HuH-7 (cell line): ENCODE measurements at places on chromosomes 11 and 22.

DNA sequence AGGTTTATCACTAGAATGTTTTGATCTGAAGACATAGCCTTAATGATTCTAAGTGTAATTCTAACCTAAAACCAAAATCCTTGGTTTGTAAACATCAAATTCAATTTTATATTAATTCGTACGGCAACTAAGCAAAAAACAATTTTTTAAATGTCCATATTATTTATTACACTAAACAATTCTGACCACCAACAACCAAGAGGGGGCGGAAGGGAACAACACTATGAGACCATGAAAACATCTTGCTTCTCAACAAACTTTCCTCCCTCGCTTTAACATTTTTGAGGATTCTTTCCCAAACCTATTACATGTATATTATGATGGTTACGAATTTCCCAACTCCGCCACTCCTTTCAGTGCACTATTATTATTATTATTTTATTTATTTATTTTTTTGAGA lies 6.5 kb upstream of the UCP2 start:
- no peak for DNase-seq

GRCh38 chr22:22749167-22749758 lies 104.8 kb downstream of the GGTLC2 start:
- DNase-seq: no peak

DNA sequence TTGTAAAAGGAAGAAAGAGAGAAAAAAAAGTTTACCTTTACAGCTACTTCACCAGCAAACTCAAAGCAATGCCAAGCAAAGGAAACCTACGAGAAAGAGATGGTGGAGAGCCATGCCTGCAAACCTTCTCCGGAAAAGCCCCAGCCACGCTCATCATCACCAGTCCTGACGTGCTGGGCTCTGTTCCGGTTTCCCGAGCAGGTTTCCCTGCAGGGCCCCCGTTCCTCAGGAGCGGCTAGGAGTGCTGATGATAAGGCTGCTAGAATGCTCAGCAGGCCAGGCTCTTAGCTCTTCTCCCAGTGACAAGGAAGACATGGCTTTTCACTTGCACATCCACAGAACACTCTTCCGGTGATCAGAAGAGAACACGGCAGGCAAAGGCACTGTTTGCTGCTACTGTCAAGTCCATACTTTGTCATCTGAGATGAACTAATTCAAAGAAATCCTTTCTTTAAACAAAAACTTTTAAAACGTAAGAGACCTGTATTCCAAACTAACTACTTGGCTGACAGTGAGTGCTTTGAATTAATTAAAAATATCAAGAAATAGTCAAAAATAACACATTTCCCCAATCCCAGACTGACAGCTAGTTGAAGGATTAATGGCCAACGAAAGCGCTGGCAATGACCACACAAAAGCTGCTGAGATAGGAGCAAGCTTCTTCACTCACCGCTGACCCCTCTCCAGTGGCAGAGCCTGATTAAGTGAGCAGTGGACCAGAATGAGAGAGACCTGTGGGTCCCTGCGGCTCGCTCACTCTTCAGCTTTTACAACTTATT lies 35.8 kb downstream of the DUSP8 start:
- DNase-seq: no peak

GRCh38 chr11:69671734-69672465 lies 3.3 kb downstream of the LTO1 start:
- no peak for DNase-seq

DNA sequence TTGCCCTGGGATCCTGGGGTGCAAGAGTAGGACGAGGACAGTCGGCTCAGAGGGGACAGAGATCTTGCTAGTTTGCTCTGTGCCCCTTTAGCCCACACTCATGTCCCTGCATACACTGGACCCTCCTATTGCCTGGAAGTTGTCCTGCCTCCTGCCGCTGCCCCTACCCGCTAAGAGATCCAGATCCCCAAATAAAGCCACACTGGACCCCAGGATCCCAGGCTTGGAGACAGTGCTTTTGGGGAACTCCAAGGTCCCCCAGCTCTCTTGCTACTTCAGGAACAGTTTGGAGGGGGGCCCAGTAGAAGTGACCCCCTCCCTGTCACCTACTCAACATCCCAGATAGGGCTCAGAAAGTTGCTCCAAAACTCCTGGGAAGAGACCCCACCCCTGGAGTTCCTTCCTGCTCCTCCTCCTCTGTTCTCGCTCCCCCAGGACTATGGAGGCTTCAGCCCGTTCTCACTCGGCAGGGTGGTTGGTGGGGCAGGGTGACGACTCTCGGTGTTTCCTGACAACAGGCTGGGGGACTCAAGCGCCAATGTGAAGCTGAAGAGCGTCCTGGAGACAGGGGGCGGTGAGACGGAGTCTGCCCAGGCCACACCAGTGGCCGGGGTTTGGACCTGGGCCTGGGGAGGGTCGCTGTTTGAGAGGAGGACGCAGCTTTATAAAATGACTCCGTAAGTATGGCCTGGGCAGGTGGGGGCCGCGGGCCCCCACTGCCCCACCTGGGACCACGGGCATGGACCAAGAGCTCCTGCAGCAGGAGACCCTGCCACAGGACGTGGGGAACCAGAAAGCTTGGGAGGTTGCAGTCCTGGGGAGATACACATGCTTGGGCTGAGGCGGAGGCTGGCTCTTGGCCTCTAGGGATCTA lies 19.2 kb upstream of the TUB start:
- no peak for DNase-seq

GRCh38 chr11:134658481-134659225 lies 246.6 kb upstream of the B3GAT1 start:
- no peak for DNase-seq
